ENCODE measurements at places on chromosomes 2 and 18.

DNA sequence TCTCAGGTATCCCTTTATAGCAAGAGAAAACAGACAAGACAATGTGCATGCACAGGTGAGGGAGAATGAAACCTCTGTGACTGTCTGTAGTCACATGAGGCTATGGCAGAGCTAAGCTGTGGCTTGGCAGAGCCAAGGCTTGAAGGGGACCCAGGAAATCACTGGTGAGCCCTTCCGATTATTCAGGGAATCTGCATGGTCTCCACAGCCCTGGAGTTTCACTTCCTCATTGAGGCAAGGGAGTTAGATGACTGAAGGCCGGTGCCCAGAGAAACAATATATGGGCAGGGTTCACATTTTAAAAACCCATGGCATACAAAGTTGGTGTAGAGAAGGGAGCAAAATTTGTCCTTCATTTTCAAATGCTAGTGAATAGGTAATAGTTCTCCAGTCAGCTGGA, 144.4 kb upstream of the REV1 start:
- no peak for DNase-seq

DNA sequence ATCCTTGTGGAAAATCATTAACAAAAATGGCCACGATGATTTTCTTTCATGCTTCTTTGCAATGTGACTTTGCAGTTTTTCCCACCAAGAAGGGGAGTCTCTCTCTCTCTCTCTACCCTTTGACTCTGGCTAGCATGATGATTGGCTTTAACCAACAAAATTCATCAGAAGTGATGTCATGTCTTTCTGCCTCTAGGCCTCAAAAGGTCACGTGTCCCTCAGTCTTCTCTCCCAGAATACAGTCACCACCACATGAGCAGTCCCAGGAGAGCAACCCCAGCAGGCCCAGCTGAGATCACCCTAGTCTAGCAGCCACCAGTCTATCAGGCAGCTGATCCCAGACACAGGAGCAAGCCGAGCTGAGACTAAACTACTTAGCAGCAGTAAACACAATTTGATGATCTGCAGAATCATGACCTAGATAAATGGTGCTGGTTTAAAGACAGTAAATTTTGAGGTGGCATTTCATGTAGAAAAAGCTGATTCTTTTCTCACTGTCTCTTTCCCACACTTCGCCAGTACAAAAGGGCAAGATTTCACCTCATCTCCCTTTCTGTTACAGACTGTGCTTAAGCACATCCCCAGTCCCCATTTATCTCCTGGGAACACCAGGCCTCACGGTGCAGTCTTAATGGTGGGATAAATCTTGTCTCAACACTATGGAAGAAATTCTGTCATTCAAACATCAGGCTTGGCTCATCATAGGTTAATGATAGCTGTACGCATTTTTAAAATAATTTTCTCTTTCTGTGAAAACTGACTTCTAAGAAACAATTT, 132.7 kb downstream of the SCG2 start:
- DNase-seq: peak; percentile 71

DNA sequence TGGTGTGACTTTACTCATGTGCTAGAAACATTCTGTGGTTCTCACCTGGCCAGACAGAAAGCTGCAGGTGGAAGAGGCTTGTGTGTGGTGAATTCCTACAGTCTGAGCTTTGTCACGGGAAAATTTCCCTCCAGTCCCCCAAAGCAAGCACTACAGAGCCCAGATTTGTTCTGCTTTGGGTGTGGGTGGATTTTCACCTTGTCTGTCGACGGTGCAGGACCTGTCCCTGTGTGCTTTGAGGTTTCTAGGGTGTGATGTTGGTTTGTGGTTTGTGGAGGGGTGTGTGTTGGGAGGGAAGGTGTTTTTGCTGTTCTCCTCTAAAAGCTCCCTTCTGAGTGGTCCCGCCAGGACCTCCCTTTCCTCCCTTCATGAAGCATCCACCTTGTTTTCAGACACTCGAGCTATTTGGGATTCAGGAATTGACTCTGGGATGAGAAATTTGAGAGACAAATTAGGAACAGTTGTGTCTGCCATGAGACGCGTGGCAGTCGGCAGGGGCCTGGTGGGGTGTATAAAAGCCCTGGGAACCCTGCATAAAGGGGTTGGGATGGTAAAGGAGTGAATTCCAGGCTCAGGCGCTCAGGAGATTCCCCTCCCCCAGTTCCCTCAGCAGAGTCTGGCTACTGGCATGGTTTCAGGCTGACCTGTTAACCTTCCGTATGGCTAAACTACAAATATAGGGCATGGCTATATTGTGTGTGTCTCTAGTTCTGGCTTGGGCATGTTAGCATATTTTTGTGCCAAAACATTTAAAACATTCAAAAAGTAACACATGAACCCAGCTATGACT, 65.5 kb downstream of the DGKD start:
- DNase-seq: no peak

GRCh38 chr2:132632000-132632649, 37.9 kb downstream of the LYPD1 start:
- DNase-seq: peak; percentile 54

DNA sequence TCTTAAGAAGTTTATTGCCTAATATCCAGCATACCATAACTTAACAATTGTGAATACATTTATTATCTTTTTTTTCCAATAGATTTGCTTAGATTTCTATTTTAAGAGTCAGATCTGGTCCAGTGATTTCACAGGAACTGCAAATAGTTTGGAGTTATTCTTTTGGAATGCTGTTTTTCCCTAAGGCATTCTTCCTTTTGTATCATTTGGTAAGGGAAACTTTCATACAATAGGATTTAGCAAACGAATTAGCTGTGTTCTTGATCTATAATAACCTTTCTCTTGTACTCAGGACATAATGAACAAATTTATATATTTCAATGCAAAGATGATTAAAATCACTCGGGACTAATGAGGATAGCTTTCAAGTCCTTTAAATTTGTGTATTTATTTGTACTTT, 201.6 kb downstream of the ERBB4 start:
- DNase-seq: no peak

DNA sequence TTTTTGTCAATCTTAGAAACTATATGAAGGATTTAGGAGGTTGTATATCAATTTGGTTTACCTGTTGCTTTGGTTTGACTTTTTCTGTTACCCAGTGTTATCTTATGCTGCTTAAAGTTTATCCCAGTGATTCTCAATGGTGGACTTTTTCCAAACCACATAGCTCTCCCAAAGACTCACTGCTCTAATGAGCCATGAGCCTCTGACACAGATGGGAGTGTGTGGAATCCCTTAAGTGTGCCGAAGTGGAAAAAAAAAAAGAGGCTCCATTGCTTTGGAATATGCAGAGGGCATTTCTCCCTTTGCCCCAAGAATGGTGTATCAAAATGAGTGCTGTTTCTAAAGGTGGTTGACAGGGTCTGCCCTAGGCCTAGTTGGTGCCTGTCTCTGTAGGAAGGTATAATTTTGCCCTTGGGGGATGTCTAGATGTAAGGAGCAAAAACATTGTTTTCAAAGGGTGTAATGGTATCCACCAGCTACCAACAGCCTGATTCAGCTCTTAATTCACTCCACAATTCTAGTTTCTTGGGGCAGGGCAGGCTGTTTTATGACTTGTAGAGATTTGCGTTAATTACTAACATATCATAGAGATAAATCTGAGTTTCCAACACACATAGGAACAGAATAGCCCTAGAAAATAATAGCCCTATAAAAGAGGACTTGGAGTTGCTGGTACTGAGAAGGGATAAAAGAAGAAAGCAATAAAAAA, 64.3 kb upstream of the CYP26B1 start:
- peak; percentile 71 for DNase-seq

DNA sequence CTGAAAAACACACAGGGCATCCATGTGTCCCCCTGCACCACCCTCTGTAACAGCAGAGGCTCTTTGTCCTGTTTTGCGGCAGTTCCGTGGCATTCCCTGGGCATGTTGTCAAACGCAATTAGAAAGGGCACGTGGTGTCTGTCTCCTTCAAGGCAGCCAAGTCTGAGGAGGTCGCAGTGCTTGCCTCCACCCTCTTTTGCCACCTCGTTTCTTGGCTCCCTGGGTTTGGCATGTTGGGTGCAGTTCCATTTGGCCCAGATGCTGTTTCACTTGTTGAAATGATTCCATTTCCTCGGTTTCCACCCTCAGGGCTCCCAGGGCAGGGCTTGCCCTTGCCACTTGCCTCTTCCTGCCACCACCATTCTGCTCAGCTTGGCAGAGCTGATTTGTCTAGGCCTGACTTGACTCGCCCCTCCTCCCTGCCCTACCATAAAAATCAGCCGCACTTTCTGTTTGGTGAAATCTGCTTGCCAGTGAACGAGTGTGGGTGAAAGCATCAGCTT, 12.4 kb downstream of the CCL20 start:
- no peak for DNase-seq

GRCh38 chr18:55497825-55498403, 90.1 kb downstream of the TCF4 start:
- DNase-seq: no peak

DNA sequence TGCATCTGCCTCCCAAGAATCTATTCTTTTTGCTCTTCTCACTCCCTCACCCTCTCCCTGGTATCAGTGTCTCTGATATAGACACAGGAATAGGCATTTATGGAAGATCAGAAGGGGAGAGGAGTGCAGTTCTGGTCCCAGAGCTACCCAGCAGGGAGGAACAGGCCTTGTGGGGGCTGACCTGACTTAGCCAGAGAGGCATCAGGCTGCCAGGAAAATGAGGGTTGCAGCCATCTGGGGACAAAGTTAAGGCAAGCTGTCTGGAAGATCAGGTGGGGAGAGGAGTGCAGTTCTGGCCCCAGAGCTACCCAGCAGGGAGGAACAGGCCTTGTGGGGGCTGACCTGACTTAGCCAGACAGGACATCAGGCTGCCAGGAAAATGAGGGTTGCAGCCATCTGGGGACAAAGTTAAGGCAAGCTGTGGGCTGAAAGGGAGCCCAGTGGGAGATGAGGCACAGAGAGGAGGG, 69.9 kb upstream of the HK2 start:
- no peak for DNase-seq

DNA sequence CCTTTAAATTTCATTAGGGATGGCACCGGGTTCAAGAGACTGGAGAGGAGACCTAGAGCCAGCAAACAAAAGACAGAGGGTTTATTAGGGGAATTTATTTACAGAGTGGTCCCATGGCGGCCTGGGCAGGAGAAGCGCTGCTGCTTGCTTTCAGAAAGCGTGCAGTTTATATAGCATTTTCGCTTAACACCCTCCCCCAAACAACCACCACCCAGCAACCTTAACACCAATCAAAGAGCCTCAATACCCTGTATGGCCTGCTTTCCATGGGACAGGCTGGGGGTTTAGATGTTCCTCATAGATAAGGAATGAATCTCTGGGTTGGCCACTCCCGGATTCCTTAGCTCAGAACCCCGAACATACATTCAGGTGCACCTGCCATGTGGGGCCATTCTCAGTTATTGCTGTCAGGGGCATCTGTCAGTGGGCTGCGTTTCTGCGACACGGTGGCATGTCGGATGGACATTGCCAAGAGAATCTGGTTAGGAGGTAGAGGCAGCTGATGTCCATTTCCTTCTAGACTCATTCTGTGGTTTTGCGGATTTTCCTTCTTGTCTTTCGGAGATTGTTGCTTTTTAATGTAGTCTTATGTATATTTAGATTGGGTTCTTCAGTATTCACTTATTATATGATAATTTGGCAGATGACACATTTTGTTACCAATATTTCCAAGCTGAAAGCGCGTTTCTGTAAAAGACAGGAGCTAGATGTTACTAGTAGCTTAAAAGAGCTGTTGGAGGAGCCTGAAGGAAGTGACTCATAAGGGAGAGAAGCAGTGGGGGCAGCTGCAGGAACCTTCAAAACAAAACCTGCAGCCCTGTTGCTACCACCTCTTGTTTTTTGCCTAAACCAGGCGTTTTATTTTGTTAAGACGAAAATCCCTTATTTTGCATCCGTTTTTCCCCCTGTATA, 7.2 kb downstream of the AGAP1 start:
- peak; percentile 67 for DNase-seq

- no peak for DNase-seq
Measured at GRCh38 chr2:198611201-198611600, 806.8 kb downstream of the PLCL1 start.

DNA sequence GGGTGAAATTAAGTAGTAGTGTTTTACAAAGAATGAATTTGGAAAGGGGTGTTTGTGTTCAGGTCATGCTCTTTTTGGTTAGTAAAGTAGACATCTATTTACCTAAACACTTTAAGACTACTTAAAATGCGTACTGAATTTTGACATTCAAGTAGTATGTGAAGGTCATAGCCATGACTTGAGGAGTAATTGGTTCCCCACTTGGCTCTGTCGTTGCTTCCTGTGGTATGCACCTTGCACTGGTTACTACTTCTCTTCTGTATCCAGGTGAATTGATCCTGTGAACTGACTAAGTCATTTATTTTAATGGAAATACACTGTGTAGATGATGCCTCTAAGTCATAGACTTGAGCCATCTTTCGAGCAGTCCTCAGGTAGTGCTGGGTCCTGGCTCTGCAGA, 97.9 kb downstream of the ITGB1BP1 start:
- DNase-seq: no peak

DNA sequence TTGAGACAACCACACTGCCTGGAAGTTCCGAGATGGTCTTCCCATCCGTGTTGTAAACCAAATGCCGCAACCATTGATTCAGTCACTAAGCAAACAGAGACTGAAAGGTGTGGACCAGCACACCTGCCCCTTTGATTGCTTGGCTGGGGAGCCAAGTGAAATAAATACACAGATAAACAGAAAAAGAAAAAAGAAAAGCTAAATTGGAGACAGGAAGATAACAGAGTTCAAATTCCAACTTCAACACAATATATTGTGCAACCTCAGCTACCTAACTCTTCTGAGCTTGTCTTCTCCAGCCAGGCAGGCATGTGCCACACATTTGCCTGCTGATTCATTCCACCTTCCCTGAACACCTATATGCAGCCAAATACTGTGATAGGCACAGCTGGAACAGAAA, 110.9 kb downstream of the PID1 start:
- DNase-seq: no peak

DNA sequence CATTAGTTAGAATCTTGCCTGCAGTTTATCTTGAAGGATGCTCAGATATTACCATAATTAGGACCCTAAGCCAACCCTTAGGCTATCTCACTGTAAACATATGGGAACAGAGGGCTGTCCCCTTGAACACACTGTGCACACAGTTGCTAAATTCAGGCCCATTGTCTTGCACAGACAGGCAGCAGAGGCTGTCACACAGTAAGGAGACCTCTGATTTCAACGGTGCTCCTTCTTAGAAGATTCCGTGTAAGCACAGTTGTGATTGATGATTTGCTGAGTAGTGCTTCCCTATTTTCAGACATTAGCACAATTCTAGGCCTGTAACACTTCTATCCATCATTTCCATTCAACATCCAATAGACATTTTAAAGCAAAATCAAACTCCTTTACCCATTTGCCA, 108.0 kb downstream of the RNF152 start:
- no peak for DNase-seq

- no peak for DNase-seq
Measured at GRCh38 chr18:8586941-8587340, 22.3 kb upstream of the RAB12 start.

- DNase-seq: no peak
Measured at GRCh38 chr2:232876161-232876977, 6.3 kb downstream of the SNORC start.

All from astrocyte of the spinal cord (primary cell).